CD4-positive, alpha-beta T cell (primary cell): ENCODE measurements at places on chromosomes 5 and 9. TPM values are rescaled to one million over a fixed set of nuclear protein-coding genes. Genes with fewer than 3 reads are reported as not detected.
A peak's percentile ranks its signal among the peaks of the same experiment; 100 is the strongest.

- DNase-seq, result no peak
These were observed 171.1 kb downstream of the SAXO1 start for GRCh38 chr9:18861609-18862544.

Gene DDX4
- not detected for total RNA-seq

DNA sequence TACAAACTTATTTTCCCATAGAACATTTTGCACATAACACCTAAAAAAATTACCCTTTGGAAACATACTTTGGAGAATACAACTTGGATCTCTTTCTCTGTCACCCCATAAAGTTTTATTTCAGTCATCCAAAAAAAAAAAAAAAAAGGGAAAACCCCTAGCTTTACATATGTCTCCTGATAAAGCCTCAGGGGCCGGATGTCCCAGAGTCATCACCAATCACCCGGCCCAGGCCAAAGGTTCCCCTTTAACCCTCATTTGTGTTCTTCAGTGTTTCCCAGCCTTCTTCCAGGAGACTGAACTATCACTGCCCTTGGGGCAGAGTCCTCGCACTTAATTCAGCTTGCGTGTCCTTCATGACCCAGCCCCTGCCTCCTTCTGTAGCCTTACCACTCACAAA lies 28.8 kb downstream of the ANXA6 start:
- no peak for DNase-seq

DNA sequence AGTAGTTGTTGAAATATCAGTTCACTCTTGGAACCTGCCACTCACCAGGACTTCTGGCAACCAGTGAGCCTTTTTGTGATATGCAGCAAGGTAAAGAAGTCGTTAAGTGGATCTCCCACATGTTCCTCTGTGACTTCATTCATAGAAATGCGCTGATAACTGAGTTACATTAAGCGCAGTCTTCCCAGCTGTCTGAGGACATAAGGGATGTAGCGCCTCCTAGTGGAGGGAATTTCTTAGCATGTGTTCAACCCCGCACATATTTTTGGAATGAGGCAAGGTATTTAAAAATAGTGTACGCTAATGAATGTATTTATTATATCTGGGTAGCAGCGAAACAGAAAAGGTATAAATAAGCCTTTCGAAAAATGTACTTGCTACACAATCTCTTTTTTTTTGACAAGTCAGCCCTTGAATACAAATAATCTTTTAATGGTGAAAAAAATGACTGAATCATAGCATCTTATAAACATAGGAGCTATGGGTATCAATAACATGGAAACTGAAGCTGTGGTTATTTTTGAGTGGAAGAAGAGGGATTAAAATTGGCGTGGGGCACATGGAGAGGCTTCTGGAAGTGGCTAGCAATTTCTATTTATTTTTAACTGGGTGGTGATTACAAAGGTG lies 38.0 kb downstream of the PALM2AKAP2 start:
- no peak for DNase-seq

Gene IRX2
- not detected for total RNA-seq

Gene RMRP
- 14,857 TPM for total RNA-seq

Gene DUSP1
- 761 TPM for total RNA-seq

Gene CCDC180
- total RNA-seq, result 7.1 TPM

Gene FAM78A
- 62.7 TPM for total RNA-seq

DNA sequence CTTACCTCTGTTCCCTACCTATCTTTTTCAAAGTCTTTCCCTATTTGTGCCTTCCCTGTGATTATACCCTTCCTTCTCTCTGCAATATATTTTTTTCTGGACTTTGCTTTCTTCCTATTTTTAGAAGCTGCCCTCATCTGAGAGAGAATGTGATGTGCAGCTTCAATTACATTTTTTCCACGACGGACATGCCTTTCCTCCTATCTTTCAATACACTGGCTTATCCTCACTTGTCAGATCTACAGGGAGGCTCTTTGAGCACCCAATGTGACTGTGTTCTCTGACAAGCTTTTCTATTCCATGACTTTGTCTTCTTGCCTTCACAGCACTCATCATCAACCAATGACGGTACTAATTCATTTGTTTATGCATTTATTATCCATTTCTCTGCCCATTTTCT lies 227.9 kb upstream of the CLINT1 start:
- no peak for DNase-seq

DNA sequence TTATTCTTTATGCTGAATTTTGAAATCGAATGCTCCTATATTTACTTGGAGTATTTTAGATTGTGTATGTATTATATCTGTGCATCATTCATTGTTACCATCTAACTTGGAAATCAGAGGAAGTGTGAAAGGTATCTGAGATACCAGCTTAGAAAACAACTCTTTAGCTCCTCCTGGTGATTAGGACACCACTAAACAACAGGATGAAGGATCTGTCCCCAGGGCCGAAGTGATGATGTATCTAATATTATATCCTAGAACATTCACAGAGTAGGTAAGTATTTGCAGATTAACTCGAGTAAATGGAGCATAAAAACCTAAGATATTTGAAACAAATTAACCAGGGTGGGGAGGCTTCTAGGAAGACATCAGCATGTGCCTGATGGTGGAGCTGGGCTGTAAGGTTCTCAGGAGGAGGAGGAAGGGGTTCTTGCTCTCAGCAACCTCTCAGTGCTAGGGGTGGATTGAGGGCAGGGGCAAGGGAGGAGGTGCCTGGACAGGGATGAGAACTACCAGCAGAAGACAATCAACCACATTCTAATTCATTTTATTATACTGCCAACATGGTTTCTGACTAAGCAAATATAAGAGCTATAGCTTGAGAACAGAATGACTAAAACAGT lies 2.6 kb upstream of the NFIL3 start:
- DNase-seq, result no peak

DNA sequence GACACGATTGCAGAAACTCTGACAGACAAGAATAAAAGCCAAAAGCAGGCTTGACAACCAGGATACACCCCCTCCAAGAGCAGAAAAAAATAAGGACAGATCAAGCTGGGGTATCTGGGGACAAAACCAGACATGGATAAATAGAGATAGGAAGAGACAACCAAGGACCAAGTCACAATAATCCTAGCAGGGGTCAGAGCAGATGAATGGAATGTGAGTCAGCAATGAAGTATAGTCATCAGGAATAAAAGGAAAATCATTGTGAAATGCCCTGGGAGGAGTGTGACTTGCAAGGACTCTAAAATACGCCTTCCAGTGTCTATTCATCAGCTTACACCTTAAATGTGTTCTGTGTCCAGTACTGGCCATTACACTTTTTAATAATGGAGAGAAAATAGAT lies 206.8 kb downstream of the CAAP1 start:
- no peak for DNase-seq

DNA sequence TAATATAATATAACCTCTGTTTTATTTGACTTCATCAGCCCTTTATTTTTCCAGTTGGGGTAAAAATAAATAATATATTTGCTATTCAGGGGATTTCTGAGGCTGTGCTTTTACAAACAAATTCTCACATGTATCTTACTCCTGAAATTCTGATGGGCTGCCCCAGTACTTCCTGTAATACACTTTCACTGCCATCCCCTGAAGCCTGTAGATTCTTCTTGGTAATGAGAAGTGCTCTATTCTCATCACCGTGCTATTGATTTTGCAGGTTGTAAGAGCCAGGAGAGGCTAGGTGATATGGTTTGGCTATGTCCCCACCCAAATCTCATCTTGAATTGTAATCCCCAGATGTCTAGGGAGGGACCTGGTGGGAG lies 91.9 kb upstream of the CEP78 start:
- no peak for DNase-seq

DNA sequence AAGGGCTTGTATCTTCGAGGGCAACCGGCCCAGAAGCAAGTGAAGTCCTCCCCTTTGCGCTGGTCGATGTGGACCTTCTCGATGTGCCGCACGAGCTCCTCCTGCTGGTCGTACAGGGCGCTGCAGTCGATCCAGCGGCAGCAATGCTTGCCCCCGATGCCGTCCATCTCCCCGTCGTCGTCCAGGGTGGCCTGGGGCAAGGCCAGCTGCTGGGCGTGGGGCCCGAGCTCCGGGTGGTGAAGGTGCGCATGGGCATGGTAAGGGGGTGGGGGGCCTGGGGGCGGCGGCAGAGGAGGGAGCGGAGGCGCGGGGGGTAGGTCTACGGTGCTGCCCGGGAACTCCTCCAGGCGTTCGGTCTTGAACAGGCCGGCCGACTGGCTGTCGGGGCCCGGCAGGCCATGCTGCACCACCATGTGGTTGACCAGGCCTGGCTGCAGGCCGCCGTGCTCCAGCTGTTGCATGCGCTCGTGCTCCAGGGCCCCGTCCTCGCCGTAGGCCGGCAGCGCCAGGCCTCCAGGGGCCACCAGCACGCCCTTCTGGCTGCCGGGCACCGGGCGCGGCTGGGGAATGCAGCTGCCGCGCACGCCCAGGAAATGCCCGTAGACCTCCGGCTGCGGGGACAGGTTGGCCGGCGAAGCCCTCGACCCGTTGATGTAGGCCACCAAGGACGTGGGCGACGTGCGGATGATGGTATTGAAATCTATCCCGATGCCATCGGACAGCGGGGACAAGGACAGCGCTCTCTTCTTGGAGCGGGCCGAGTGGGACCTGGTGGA lies 181.8 kb downstream of the GLIS3 start:
- DNase-seq, result peak; percentile 20

GRCh38 chr9:10443181-10443867 lies 169.5 kb downstream of the PTPRD start:
- DNase-seq, result no peak

Gene ZBED3
- 3.7 TPM for total RNA-seq

DNA sequence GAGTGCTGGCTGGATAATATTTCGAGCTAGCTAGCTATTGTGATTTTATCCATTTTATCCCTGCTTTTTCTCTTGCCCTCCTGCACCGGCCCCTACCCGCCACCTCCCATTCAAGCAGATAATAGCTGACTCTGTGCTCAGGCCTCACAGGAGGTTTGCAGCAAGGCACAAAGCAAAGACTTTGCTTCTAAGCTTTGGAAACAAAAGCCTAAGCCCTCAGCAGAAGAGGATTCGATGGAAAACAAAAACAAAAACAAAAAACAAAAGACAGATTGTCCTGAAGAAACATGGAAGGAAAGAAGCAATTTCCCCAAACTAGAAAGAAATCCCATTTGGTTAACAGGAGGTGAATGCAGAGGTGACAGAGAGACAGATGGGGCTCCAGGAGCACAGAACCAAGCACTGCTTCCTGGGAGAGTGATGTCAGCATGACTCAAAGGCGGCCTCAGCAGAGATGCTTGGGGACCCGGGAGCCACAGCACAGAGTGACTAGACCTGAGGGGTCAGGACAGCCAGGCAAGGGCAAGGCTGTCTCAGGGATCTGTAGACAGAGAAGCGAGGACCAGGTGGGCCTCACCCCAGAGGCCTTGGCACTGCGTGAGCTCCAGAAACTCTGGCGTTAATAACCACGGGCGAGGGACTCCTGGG lies 28.4 kb downstream of the MTX3 start:
- no peak for DNase-seq

DNA sequence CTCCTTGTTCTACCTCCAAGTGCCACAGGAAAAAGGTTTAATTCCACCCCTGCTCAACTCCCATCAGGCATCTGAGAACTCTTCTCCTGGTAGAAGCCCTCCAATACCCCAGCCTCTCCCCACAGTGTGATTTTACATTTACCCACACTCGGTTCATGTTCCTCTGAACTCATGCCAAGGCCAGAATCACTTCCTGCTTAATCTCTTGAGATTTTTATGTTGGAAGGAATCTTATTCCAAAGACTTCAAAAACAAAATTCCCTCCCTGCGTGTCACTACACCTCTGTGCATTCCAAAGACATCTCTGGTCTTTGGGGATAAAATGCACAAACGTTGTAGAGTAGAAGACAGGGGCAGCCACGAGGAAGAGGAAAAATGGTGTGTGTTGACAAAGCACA lies 186.8 kb downstream of the ACTL7B start:
- no peak for DNase-seq

Gene SLC27A6
- not detected for total RNA-seq

DNA sequence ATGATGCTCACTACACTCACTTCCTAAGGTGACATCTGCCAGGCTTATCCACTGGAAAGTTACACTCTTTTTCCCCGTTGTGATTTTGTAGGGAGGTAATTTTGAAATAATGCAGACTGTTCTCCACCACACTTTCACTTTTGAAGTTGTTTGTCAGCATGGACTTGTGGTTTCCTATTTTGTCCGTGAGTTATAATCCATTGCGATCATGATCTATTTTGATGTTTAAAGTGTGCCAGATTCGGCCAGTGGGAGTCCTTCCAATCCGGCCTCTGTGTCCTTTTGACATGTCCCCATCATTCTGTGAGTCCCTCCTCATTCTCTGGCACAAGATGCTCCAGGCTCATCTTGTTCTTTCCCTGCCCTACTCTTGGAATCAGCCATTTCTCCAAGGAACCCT lies 211.3 kb upstream of the KLF4 start:
- DNase-seq, result no peak

Gene GDA
- total RNA-seq, result not detected

- DNase-seq, result peak; percentile 4
These were observed 666.9 kb upstream of the KLF4 start for GRCh38 chr9:108156270-108156998.

Gene SLC36A2
- not detected for total RNA-seq

DNA sequence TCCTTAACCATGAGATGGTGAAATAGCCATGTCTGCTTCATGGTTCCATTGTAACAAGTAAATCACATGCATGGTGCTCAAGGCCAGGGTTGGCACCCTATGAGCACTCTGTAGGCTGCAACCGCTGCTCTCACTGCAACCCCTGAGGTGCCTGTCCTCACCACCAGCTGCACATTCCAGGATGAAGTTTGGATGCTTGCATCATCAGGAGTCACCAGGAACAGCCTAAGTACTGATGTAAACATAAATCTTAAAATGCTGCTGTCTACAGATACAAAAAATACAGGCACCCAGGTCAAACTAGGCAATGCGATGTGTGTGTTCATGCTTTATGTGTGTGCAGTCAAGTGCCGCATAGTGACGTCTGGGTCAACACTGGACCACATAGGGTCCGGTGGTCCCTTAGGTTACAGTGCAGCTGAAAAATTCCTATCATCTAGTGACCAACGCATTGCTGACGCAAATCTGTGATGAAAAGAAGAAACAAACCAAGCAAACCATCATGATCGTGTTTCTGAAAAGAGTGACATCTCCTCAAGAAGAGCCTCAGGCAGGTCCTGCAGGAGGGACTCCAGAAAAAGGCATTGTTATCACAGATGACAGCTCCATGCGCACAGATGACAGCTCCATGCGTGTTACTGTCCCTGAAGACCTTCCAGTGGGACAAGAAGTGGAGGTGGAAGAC lies 234.8 kb downstream of the AUH start:
- no peak for DNase-seq

- no peak for DNase-seq
These were observed at the start of gene VCAN for GRCh38 chr5:83471405-83472212. VCAN (plus strand) TSS chr5:83471744; CDS start chr5:83483519, 11,775 bp downstream.

Gene TMEM252
- not detected for total RNA-seq

- no peak for DNase-seq
These were observed 10.3 kb upstream of the RGMB start for GRCh38 chr5:98763001-98763630.

Gene GRM6
- total RNA-seq, result not detected
